ENCODE measurements at places on chromosomes 7 and 10.
A peak's percentile ranks its signal among the peaks of the same experiment; 100 is the strongest.

DNA sequence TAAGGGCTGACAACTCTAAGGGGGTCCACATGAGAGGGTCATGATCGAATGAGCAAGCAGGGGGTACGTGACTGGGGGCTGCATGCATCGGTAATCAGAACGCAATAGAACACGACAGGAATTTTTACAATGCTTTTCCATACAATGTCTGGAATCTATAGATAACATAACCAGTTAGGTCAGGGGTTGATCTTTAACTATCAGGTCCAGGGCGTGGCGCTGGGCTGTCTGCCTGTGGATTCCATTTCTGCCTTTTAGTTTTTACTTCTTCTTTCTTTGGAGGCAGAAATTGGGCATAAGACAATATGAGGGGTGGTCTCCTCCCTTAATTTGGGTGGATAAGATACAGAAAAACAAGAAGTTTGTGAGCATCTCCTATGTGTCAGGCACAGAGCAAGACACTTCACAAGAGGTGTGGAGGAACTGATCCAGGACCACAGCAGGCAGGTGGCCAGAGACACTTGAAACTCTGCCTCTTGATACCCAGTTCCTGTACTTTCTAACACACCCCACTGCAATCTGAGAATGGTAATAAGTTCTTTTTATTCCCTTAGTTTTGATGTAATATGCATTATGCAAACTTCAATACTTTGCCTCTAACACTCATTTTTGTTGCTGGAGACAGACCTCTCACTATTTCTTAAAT lies 18.0 kb upstream of the MRLN start:
- DNase-seq: no peak

- DNase-seq: no peak
These were observed 276.3 kb upstream of the KCND2 start for GRCh38 chr7:119996634-119997033.

DNA sequence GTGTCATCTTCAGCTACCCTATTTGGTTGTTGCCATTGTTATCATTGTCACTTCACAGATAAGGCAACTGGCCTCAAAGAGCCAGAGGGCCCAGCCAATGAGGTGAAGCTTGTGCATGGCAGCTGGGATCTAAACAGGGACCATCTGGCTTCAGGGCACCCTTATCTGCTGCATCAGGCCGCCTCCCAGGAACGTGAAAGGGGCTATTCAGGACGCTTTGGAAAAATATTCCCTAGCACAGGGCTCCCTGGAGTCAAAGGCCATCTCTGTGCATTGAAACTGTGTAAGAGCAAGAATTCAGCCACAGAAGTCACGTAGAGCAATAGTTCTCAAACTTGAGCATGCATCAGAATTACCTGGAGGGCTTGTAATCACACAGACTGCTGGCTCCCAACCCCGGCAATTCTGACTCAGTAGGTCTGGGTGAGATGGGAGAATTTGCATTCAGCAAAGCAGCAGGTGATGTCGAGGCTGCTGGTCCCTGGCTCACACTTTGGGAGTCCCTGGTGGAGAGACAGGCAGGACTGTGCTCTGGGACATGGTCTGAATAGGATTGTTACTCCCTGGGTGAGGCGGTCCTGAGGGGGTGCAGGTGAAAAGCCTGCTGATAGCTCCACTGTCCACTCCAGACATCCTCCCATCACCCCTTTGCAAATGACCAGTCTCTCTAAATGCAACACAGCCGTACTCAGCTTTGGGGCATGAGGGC lies 21.5 kb upstream of the PLEKHA1 start:
- DNase-seq: no peak

- DNase-seq: no peak
These were observed 10.1 kb downstream of the SLC25A16 start for GRCh38 chr10:68517188-68517587.

DNA sequence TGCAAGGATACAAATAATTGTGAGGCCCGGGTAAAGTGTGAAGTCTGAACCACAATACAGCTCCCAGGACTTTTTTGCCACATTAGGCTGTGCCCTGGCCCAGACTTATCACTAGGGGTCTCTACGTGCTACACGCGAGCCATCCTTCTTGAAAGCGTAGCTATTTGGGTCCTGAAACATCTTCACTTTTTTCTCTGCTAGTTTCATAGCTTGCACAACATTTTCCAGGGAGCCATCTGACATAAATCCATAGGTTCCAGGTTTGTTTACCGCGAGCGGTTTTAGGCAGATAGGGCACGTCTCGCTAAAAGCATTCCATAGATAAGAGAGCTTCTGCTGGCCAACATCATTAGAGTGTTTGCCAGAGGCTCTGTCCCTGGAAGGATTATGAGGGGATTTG lies 226.5 kb downstream of the RPS24 start:
- DNase-seq: no peak

GRCh38 chr10:34474009-34474376 lies 341.1 kb downstream of the PARD3 start:
- DNase-seq: no peak

DNA sequence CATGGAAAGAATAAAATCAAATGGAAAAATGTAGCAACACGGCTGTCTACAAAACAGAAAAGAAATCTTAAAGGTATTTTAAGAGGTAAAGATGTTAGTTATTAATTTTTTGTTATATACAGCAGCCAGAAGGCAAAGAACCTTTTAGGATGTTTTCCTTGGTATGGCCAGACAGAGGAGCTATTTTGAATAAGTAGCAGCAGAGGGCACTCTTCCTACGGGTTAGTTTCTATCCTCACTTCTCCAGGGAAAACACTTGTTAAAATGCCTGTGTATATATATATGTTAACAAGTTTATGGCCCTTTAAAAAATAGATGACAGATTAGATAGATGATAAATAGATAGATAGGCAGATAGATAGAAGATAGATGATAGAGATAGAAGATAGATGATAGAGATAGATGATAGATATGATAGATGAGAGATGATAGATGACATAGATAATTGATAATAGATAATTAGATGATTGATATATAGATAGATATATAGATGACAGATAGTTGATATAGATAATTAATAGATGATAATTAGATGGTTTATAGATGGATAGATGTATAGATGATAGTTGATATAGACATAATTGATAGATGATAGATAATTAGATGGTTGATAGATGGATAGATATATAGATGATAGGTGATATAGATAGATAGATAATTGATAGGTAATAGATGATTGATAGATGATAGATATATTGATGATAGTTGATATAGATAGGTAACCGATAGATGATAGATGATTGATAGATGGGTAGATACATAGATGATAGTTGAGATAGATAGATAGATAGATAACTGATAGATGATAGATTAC lies 57.8 kb upstream of the WIPF3 start:
- DNase-seq: no peak

DNA sequence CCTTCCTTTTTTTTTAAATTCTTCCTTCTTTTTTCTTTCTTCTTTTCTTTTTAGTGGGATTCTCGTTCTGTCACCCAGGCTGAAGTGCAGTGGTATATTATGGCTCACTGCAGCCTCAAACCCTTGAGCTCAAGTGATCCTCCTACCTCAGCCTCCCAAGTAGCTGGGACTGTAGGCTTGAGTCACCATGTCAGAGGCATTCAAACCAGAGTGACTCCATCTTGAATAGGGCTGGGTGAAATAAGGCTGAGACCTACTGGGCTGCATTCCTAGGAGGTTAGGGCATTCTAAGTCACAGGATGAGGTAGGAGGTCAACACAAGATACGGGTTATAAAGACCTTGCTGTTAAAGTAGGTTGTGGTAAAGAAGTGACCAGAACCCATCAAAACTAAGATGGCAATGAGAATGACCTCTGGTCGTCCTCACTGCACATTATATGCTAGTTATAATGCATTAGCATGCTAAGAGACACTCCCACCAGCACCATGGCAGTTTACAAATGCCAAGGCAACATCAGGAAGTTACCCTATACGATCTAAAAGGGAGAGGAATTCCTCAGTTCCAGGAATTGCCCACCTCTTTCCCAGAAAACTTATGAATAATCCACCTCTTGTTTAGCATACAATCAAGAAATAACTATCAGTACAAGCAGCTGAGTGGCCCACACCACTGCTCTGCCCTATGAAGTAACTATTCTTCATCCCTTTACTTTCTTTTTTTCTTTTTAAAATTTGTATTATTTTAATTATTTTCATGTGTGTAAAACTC lies 99.0 kb upstream of the ITGB1 start:
- DNase-seq: no peak

DNA sequence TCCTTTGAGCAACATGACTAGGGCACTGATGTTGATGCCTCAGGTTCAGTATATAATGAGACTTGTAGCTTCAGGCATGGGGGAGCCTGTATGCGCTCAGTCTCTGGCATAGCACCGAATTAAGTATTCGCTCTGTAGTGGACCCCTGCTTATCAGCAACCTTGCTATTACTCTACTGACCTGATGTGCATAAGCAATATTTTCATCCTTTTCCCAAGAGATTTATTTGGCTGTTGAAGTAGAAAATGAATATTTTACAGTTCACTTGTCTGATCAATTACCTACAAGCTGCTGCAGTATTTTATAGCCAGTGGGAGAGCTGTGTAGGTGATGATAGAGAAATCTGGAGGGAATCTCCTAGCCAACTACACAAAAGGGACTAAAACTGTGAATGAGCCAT lies 781.6 kb upstream of the PHF14 start:
- DNase-seq: no peak

DNA sequence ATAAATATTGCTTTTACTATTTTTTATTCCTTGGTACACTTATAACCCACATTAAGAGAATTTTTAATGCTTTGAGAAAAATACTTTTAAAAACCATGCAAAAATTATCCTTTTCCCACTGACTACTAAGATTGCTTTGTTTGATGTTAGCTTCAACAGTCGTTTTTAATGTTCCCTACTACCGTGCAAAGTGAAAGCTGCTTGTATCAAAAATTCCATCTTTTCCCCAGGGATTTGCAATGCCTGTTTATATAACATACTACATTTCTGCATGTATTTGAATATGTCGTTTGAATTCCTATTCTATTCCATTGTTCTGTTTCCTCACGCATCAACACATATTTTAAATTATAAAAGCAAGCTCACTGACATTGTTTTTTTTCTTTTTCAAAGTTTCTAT lies 54.4 kb downstream of the TFPI2 start:
- DNase-seq: no peak

DNA sequence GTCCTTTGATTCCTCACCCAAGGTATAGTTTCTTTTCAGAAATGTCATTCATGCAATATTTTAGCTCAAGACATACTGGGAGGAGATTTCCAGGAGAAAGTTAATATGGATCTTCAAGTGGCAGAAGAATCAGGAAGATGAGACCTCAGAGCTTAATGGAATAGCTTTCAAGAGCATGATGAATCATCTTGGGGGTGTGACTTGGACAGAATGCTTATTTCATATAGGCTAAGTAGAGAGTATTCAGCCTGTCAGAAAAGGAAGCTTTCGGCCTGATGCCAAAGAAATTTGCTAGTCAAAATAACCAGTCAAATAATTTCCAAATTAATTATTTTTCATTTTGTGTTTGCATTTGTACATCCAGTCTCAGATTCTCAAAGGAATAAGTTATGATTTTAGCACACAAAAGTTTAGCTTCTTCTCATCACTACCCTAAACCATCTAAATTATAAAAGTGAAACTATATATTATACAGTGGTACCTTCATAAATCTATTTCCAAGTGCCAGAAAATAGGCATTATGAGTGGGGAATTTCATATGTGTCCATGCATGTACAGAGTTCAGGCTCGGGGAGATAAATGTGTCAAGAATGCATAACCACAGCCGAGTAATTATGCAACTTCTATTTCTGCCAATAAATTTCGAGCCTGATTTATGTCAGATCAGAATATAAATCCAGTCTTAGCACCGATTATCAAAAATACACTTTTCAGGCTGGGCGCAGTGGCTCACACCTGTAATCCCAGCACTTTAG lies 27.3 kb upstream of the CALD1 start:
- no peak for DNase-seq

- no peak for DNase-seq
These were observed 121.5 kb downstream of the SEMA3D start for GRCh38 chr7:85065306-85065705.

DNA sequence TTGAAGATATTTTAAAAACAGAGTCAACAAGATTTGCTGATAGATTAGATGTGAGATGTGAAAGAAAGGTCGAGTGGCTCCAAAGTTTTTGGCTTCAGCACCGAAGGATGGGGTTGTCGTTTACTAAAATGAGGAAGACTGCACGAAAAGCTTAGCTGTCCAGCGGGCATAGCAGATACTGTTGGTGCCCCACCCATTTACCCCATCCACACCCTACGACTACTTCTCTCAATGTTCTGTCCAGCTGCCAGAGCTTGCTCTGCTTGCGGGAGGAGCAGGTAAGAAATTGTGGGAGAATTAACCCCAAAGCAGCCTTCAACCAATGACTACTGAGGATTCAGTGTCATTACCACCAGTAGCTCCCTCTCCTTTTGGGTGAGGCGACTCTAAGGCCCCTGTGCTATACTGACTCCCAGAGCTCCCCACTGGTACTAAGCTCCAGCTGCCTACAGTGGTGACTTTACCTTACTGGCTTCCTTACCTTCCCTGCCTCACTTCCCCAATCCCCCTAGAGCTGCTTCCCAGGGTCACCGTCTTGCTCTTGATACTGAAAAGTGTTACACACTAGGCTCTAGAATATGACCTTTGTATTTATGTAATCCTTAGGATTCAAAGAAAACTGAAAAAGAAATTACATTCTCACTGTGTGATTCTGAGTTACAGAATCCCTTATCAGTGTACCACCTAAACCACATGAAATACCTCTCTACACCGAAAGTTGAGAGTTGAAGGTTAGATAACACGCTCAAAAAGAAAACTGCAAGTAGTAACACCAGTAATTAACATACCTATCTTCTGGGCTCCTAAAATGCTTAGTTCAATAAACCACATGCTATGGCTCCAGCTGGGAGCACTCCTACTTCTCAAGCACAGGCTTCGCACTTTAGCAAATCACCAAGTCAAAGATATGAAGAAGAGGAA lies 22.3 kb downstream of the CACUL1 start:
- DNase-seq: peak; percentile 43

DNA sequence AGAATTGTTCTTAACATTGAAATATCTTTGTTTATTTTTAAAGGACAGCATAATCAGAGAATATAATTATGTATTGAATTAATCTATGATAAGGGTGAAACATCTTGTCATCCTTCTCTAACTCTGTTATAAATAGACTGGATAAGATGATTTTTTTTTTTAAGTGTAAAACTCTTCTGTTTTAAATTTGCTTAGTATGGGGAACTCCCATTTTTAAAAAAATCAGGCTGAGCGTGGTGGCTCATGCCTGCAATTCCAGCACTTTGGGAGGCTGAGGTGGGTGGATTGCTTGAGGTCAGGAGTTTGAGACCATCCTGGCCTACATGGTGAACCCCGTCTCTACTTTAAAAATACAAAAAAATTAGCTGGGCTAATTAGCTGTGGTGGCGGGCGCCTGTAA lies 9.4 kb upstream of the HERC4 start:
- no peak for DNase-seq
